ENCODE measurements at places on chromosomes 6 and 20.

GRCh38 chr6:1063671-1064355 lies 248.1 kb upstream of the FOXQ1 start:
- DNase-seq: no peak

DNA sequence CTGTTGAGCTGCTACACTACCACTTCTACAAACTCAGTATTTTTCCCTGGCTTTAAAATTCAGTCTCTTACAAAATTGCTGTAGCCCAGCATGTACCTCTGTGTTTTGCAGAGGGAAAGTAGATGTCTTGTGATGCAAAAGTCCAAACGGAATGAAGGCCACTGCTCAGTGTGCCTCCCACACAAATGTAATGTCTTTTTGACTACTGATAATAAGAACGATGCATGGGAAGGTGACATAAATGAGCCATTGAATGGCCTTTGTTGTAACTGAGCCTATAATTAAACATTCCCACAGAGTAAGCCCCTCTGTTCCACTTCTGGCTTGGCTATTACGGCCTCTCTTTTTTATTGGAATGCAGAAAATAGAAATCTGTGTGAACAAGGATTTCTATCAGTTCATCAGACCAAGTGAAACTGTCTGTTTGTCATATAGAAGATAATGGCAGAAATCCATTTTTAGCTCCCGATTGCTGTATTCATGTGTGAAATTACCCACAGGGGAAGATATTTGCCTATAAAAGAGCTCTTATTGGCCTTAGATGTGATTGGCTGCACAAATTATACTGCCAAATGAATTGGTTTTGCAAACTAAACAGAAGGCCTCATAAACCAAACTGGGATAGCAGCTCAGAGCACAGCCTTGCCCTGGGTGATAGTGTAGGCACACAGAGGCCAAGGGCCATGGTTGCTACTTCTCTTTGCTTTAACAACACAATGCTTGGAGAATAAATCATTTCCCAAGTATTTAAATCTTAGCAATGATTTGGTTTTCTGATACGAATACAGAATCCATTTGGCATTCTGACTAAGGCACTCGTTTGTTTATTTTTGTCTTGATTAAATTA lies 241.5 kb upstream of the PLN start:
- DNase-seq: peak; percentile 53

GRCh38 chr6:111900735-111901134 lies 27.5 kb upstream of the FYN start:
- DNase-seq: no peak

GRCh38 chr20:17969884-17970409 lies 1.1 kb downstream of the MGME1 start:
- DNase-seq: no peak

GRCh38 chr6:69084746-69085335 lies 449.8 kb downstream of the ADGRB3 start:
- DNase-seq: no peak

DNA sequence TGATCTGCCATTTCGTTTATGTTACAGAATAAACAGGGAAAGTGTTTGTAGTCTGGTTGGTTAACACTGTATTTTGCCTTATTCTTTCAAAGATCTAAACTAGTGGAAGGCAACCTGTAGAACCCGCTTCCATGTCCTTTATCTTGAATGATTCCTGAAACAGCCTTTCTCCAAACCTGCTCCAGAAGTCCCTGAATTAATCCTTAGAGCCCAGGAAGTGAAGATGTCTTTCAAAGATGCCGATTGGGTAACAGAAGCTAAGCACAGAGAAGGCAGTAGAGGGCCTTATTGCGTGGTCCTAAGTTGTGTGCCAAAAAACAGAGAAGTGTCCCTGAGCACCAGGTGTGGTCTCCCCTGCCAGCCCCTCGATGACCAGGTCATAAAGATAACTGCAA lies 19.2 kb upstream of the ZSCAN16 start:
- peak; percentile 28 for DNase-seq

- DNase-seq: no peak
Measured at GRCh38 chr6:159874435-159874834, 16.4 kb upstream of the MAS1 start.
